ENCODE measurements at places on chromosomes 7 and 10.

GRCh38 chr7:45922810-45923209, 1.7 kb upstream of the IGFBP3 start:
- no peak for DNase-seq

DNA sequence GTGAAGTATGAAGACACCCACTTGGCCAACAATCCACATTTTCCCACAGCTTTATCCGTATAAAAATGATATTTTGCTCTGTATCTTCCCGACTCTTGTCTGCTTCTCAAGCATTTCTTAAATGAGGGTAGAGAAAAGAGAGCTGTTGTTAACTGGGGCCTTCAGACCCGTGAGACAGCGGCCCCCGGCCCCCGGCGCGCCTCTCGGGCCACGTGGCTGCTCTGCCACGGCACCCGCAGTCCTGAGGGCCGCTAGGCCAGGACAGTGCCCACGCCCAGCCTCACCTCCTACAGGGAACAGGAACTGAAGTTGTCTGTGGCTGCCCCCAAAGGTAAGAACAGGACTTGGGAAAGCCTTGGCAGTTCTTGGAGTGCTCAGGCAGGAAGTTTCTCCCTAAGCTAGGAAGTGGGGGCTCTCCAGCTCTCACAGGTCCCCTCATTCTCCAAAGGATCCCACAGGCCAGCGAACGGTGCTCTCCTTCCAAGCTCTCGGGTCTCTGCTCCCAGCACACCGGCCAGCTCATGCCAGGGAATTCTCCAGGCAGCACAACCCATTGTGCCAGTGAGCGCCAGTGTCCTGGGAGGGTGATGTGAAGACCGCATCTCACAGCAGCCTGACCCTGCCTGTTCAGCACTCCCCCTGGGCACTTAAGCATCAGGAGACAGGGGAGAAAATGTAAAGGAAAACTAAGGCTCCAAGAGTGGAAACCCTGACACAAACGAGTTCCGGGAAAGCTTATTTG, 230.3 kb upstream of the PFKP start:
- DNase-seq: no peak

GRCh38 chr7:50352282-50352681, 47.8 kb downstream of the IKZF1 start:
- no peak for DNase-seq

DNA sequence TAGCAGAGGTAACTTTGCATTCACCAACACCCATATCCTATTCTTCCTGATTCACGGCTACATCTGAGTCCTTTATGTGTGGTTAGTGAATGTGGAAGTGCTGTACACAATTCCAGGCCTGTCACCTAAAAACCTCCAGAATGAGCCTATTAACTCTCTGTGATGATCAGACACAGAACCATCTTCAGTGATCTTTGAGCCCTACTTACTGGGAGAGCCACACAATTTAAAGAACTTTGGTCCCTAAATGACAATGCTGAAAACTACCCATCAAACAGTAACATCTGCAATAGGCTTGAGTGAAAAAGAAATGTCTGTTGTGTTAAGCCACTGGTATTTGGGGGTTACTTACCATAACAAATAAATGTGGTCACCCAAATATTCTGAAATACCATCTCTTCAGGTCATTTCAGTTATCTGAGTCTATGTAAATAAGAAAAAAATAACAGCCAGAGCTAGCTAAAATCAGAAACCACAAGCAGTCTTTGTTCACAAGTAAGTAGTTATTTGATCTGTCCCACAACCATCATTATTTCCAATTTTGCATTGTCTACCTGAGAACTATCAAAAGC, 145.7 kb downstream of the HGF start:
- DNase-seq: no peak

DNA sequence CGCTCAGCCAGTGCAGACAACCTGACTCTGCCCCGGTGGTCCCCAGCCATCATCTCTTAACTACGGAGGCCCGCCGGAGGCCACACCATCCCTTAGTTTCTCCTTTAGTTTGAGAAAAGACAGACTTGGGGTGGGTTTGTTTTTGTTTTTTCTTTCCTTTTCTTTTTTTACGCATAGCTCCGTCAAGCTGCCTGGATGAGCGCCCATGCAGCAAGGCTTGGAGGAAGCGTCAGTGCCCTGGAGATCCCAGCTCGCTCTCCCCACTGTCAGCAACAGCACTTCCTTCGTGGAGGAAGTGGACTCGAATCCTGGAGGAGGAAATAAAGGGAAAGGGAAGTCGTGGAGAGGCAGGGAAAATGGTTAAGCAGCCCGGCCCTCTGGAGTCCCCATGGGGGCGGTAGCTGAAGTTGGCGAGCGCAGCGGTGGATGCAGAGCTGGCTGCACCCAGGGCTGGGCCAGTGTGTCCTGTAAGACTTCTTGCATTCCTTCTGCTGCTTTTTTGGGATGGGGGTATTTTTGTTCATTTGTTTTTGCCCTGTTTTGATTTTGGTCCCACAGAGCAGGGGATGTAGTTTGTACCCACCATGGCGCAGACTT, 35.9 kb upstream of the GJD4 start:
- no peak for DNase-seq

GRCh38 chr7:5532536-5533335, 109.1 kb upstream of the TNRC18 start:
- no peak for DNase-seq
